ENCODE measurements at places on chromosomes 6 and 20.

DNA sequence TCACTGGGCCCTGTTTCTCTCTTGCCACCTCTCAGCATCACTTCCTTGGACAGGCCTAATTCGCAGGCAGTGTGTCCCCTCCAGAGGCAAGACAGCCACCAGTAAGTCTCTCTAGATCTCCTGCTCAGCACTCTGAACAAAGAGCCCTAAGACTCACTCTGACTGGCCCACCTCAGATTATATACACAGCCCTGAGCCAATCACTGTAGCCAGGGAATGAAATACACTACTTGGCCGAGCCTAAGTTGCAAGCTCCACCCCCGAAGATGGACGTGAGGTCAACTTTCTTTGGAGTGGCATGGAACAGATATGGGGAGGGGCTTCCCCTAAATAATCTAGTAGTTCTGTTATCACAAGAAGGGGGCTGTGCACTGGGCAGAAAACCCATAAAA is 4.1 kb downstream of the BPI start:
- DNase-seq, result no peak

DNA sequence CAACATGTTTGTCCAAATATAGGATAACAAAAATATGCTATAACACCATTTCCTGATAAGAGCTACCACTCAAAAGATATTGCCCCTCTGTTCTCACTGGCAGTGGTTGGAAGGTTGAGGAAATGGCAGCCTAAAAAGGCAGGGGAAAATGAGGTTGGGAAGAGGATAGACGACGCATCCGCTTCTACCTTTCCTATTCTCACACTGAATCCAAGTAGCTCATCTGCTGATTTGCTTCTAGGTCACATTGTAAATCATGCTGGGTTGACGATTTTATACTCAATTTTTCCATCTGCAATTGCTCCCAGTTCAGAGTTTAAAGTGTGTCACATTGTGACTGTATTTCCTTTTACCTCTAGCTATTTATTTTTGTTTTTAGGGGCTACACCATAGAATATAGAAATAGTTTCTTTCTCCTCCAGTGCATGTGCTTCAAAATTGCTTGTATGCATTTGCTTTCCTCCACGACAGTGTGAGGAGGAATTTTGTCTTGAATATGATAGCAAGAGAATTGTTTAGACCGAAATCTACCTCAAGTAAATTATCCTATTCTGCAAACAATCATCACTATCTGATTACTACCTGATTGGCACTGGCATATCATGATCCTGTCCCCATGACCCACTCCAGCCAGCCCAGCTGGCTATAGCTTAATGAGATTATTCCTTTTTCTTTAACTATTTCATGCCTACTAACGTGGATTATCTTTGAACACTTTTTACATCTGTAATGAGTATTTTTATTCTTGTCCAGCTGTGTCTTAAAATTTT is 179.6 kb upstream of the RAB32 start:
- no peak for DNase-seq

- no peak for DNase-seq
These were observed 67.9 kb downstream of the SMOC2 start for GRCh38 chr6:168508903-168509302.

DNA sequence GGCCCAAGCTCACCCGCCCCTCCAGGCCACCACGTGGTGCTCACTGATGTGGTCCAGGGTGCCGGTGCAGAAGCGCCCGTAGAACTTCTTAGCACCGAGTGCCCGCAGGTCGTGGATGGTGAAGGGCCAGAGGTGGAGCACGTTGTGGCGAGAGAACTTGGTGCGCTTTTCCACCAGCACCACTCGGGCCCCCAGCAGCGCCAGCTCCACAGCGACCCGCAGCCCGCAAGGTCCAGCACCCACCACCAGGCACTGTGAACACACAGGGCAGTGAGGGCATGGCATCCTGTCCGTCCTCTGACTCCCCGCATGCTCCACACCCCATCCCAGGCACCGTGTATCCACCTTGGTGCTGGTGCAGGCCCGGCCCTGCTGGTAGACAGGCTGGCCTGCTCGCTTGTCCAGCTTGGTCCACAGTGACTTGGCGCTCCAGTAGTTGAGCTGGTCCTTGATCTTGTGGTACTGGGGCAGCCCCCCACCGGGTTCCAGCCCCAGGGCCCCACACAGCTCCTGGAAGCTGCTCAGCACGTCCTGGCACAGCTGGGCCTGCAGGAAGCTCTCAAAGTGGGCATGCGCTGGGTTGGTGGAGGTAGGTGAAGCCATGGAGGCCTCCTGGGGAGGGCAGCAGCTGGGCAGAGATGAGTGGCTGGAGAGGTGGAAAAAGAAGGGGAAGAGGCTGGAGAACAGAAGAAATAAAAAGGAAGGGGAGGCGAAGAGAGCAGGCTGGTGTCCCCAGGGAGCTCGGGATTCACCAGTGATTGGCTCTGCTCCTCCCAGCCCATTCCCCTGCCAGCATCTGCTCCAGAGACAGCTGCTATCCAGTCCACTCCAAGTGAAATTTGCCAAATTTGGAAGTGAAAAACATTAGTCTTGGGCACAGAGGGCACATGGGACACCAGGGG is 1.7 kb downstream of the MICAL1 start:
- DNase-seq, result no peak

DNA sequence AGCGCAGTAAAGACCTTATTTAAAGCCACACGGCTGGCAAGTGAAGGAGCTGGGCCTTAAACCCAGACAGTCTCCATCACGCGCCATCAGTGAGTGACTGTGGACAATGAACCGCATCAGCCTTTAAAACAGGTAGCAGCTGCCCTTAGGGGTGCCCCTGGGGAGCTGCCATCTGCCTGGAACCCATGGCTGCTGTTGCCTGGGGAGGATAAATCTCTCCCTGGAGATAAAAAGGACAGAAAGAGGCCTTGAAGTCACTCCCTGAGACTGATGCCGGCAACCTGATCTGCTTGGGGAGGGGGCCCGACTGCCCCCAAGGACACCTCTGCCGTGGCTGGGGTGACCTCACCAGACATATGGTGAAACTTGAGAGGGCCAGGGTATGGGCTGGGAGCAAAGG is 73.5 kb downstream of the PREX1 start:
- no peak for DNase-seq

- no peak for DNase-seq
These were observed 17.8 kb upstream of the FNDC1 start for GRCh38 chr6:159151266-159151855.

DNA sequence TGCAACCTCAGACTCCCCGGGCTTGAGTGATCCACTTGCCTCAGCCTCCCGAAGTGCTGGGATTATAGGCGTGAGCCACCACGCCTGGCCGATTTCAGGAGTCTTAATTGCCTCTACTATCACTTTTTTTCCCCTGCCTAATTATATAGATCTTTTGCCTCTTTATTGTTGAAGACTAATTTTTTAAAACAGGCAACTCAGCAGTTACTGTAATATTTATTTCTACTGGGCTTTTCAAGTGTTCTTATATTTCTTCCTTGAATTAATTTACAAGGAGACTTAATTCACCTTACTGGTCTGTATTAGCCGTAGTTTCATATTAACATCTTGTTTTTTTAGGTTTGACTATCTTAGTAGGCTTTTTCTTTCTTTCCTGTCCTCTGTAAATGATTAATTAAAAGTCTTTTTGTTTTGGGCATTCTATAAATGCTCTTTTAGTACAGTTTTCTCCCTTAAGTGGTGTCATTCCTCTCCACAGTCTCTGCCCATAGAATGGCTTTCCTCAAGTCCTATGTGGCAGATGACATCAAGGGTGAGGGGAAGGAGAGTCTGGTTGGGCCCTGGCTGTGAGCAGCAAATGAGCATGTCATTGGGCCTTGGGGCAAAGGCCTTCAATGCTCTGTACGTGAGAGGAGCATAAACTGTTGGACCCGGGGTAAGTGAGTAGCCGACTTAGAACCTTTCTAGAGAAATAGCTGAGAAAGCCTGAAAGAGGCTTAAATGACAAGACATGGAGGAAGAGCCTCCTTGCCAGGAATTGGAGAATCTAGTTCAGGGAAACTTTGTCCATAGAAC is 36.0 kb downstream of the ANKS1A start:
- no peak for DNase-seq

- DNase-seq, result no peak
These were observed 25.0 kb downstream of the ZDHHC14 start for GRCh38 chr6:157405986-157406385.

DNA sequence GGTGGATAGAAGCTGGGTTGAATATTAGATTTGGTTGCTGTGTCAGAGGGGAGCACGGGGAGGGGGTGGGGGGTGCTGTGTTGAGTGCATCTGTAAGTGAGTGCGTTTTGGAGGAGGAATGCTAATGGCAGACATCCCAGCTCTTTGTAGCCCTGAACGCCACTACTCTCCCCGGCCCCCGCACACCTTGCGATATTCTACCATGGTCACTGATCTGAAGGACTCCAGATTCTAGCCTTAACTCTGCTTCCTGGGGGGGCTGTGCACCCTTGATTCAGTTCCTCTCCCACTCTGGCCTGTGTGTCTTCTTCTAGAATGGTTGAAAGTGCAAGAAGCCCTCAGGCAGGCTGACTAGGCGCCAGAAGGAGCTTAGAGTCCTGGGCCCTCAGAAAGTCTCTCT is 7.1 kb downstream of the GLP1R start:
- DNase-seq, result no peak

- DNase-seq, result no peak
These were observed 103.4 kb upstream of the STMND1 start for GRCh38 chr6:16998461-16998860.

DNA sequence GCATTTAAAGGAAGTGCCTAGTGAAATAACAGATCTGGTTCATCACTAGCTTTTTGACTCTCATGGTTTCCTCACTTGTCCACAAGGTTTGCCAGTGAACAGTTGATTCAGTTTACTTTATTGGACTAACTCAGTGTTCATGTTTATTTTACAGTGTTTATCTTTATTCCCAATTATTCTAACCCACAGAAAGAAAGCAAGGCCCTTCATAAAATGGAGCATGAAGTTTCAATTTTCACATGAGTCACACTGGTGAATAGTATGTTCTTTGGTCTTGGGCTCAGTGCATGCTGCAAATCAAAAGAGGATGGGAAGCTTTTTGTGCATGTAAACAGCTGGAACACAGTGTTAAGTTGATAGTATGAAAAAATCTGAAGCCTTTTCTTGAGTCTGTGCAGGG is 217.6 kb upstream of the HDDC2 start:
- DNase-seq, result no peak

GRCh38 chr6:140225701-140226436 is 851.4 kb upstream of the CITED2 start:
- DNase-seq, result no peak

GRCh38 chr6:10612161-10612560 is 82.3 kb downstream of the C6orf52 start:
- no peak for DNase-seq

DNA sequence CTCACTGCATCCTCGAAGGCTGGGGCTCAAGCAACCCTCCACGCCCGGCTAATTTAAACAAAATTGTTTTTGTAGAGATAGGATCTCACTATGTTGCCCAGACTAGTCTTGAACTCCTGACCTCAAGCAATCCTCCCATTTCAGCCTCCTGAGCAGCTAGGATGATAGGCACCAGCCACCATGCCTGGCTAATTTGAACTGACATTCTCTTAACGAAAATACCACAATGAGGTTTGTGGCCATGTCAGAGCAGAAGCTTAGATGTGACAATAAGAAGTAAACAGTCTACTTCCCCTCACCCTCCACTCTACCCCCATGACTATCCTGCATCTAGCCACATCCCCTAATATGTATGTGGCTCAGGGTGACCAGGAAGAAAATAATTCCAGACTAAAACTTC is 74.8 kb upstream of the PLCB4 start:
- no peak for DNase-seq

DNA sequence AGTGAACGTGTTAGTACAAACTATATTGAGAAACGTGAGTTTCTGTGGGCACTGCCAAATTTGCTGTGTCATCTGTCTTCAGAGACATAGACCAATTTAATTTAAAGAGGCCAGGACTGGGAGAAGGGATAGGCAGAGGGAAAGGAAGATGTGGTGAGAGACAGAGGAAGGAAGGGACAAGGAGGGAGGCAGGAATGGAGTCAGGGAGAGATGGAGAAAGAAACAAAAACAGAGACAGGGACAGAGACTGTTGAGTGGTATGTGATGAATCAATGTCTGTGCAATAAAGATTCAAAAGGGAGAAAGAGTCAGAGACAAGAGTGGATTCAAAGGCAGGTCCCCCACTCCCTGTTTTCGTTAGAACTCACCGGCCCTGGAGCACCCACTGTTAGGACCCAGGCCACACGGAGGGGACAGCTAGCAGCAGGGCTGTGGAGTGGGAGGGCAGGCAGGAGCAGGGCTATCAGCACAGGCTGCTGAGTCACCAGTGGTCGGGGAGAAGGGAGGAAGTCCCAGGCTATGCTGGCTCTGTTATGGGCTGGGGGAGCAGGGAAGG is 51.6 kb upstream of the CHD6 start:
- no peak for DNase-seq

DNA sequence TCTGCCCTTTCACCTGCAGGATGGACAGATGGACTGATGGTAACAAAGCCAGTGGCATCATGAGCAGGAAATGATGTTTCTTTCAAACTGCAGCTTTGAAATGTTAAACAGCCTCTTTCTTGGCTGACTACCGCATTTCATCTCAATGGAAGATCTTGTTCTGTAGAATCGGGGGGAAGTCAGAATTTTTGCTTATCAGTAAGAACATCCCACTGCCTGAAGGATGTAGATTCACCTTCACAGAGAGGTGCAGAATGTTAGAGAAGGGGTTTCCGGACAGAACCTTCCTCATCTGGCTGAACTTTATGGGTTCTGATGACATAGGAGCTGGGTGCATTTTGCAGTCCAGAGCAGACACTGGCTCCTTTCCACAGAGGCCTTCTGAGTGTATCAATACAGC is 32.7 kb downstream of the GGTLC1 start:
- DNase-seq, result no peak

- no peak for DNase-seq
These were observed 394.3 kb upstream of the SOX4 start for GRCh38 chr6:21199262-21199661.

DNA sequence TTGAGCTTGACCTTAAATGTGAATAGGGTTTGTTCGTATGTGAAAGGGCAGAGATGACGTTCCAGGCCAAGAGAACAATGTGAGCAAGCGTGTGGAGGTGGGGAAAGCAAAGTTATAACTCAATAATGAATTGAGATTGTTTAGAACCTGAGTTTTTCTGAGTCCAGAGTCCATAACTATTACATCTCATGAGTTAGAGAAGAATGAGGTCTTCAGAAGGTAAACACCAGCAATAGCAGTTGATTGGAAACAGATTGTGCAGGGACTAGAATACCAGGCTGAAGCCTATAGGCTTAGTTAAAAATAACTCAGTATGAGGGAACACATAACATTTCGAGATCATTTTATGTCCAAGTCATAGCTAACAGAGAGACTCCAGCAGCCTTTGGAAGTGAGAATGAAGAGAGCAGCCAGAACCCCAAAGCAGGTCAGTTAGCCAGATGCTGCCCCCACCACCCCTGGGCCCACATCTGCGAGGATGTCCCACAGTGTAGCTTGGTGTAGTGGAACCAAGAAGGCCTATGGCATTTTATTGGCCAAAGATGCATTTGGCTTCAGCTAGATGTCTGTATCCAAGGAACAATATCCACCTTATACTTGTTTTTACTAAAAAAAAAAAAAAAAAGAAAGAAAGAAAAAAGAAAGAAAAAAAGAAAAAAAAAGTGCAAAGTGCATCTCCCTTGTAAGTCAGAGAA is 121.7 kb downstream of the TNFRSF21 start:
- DNase-seq, result no peak

Data from NCI-H1930 (cell line).